ENCODE measurements at places on chromosomes 16 and 17.
A peak's percentile ranks its signal among the peaks of the same experiment; 100 is the strongest.

DNA sequence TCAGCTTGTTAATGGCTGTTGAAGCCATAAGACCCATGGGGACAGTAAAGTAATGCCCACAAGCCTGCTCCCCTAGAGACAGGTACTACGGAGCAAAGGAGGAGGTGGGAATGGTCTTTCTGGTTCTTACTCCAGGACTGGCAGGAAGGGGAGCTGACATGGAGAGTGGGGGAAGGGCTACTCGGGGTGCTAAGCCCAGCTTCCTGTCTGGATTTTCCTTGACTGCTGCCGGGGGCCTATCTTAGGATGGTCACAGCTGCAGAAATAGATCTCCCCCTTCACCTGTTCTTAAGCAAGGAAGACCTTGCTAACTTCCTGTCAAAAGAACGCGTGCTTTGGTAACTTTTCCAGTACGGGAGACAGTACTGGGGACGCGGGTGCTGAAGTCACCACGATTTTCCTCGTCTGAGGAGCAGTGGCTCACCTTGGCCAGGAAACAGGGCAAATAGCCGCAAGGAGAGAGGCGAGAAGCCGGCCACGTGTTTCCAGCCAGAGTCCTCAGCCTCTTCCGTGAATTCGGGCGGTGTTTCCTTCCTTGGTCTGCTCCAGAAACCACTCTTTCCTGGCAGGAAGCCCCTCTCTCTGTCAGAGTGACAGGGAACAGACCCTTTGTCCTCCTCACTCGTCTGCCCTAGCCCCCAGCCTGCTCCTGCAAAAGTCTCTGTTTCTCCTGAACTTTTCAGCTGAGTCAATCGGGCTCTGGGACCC lies 656 bp upstream of the PRR29 start:
- no peak for DNase-seq

- no peak for DNase-seq
These were observed 6.4 kb upstream of the LGALS3BP start for GRCh38 chr17:78986048-78986648.

DNA sequence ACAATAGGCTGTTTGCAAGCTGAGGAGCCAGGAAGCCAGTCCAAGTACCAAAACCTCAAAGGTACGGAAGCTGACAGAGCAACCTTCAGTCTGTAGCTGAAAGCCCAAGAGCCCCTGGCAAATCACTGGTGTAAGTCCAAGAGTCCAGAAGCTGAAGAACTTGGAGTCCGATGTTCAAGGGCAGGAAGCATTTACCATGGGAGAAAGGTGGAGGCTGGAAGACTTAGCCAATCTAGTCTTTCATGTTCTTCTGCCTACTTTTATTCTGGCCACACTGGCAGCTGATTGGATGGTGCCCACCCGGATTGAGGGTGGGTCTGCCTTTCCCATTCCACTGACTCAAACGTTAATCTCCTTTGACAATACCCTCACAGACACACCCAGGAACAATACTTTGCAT lies 15.3 kb downstream of the CD300LB start:
- no peak for DNase-seq

DNA sequence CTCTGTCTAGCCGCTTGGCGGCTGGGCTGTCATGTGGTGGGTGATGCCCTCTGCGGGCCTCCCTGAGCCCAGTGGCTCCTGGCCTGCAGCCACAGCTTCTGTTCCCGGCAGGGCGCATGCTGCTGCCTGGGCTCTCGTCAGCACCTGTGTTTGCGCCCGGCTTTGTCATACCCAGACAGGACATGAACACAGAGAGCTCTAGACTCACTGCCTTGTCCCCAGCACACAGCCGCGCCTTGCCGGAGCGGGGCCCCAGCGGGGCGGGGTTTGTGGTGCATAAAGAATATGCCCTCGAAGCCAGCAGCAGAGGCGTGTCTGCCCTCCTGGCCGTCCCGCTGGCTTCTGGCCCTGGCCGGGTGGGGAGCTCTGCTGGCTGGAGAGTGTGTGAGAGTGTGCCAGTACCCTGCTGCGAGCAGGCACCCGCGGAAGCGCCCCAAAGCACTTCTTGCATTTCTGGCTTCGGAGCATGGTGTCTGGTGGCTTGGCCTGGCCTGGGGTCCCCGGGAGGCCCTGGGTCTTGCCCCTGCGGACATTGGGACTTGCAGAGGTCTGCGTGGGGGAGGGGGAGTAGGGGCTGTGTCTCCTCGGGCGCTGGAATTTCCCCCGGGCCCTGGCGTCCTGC lies 14.4 kb downstream of the ASPSCR1 start:
- DNase-seq = peak; percentile 47

DNA sequence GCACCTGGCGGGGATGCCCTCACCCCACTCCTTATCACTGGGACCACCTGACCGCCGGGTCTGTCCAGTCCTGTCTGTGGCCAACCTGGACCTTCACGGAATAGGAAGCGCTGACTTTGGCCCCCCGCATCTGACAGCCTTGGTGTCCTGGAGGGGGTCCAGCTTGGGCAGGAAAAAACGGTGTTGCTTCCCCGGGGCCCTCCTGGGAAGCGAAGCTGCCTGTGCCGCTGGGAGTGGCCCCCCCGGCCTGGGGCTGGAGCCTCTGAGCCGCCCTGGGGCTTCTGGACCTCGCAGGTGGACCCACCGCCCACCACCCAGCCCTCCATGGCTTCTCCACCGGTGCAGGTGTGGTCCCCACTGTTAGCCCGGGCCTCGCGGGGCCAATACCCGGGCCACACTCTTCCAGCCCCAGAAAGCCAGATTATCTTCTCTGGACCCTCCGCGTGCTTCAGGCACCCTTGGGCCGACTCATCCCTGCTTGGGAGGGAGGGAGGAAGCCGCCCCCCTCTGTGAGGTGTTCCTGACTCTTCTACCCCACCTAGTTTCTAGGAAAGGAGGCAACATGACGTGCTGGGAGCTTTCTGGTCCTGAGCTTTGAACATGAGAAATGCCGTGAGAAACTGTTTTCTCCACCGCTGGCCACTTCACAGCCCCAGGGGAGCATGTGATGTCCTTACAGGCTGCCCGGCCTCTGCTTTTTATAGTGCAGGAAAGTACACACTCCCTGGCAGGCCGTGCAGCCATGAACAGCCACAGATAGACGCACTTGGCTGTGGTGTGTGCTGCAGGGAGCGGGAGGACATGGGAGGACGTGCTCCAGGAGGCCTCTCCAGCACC lies 1.1 kb downstream of the C1QTNF1 start:
- DNase-seq = no peak

DNA sequence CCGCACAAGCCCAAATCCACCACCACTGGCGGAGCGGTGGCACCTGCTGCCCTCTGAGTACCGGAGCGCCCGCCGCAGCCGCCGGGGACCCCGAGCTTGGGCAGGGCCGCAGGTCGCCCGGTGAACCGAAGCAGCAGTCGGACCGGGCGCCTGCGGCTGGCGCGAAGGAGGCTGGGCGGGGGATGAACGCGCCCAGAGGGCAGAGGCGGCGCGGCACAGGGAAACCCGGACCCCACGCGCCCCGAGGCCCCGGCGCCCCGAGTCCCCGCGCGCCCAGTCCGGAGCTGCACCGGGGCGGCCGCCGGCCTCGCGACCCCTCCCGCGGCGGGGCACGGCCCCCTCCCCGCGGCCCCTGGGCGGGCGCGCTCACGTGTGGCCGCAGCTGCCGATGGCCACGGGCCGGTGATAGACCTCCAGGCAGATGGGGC lies 393 bp downstream of the RNF166 start:
- DNase-seq = no peak

GRCh38 chr16:80309178-80309577 lies 231.6 kb upstream of the DYNLRB2 start:
- no peak for DNase-seq

GRCh38 chr16:67202956-67203493 lies 4.1 kb downstream of the ELMO3 start:
- no peak for DNase-seq

DNA sequence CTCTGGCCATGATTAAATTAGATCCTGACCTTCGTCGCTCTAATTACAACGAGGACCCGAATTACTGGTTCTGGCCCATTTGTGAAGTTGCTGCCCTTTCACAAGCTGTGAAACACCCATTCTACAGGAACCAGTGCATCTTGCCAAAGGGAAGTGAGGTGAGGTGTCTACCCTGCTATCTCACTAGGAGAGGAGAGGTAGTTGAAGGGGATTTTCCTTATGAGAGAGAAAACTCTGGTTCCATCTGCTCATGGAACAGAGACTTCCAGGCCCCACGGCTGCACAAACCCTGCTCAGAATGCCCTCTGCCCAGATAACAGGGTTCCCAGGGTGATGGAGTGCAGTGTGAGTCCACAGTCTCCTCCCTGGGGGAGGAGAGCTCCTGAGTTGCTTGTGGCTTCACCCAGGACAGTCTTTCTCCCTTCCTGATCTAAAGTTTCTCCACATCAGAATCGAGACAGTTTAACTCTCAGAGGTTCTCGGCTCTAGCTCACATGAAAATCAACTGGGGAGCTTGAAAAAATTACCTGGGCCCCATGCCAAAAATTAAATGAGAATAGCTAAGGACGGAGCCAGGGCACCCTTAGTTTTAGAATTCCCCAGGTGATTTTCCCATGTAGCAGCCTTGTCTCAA lies 7.8 kb upstream of the SSTR2 start:
- DNase-seq = no peak

DNA sequence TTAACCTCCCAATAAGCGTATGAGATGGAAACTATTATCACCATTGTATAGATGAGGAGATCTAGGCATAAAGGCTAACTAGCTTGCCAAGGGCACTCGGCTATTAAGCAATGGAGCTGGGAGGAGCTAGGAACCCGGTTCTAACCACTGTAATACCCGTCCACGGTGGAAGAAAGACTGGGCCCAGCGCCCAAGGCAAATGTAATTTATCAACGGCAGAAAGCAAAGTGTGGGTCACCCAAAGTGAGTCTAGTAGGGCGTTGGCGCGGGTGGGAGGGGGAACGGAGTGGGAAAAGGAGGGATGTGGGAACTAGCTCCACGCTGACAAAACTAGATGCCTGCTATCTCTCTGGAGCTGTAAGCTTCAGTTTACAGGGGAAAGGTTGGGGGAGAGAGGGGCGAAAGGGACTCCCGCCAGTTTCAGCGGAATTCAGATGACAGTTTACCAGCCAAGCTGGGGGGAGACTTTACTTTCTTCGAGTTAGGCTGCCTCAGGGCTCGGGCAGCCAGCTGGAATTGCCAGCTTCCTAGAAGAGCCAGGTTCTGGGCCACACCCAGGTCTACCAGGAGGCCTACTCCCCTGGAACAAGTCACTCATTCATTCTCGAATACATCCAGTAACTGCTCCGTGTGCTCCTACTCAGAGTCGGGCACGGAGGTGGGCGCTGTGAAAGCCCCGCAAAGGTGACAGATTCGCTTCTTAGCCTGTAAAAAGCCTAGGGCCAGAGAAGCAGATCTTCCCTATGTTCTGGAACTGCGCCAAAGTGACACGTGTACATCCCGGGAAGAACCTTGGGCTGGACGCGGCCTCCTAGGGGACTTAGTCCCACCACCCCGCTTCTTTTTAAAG lies 837 bp downstream of the LRRC59 start:
- DNase-seq = no peak

- DNase-seq = no peak
These were observed 11.8 kb downstream of the HMOX2 start for GRCh38 chr16:4487955-4488498.

DNA sequence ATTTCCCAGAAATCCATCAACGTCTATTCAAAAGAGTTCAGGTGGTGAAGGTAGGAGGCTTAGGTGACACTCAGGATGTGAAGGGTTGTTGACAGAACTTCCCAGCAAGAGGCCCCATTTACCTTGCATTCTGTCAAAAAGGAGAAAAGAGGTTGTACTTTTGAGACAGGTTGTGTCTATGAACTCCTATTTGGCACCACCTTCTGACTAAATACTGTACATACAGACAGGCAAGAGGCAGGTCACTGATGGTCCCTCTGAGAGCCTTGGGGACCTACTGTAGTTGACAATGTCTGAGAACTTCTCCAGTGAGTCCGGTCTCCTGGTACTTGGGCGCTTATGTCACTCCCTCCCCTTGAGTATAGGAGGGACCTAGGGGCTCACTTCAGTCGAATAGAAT lies 479.3 kb upstream of the ZFHX3 start:
- no peak for DNase-seq

DNA sequence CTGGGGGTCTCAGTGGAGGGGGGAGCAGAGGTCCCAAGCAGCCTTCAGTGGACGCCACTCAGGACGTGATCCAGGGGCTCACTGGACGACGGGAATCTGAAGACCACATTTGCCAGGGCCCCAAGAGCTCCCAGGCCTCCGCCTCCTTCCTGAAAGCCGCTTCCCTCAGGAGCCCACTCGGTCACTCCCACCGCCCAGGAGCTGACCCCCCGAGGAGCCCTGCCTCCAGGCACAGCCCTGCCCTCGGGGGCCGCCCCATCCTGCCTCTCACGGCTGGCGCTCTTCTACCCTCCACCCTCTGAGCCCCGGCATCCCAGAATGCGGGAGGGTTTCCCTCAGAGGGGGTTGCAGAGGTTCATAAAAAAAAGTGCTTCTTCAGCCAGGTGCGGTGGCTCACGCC lies 24.2 kb downstream of the TIMM22 start:
- DNase-seq = no peak

DNA sequence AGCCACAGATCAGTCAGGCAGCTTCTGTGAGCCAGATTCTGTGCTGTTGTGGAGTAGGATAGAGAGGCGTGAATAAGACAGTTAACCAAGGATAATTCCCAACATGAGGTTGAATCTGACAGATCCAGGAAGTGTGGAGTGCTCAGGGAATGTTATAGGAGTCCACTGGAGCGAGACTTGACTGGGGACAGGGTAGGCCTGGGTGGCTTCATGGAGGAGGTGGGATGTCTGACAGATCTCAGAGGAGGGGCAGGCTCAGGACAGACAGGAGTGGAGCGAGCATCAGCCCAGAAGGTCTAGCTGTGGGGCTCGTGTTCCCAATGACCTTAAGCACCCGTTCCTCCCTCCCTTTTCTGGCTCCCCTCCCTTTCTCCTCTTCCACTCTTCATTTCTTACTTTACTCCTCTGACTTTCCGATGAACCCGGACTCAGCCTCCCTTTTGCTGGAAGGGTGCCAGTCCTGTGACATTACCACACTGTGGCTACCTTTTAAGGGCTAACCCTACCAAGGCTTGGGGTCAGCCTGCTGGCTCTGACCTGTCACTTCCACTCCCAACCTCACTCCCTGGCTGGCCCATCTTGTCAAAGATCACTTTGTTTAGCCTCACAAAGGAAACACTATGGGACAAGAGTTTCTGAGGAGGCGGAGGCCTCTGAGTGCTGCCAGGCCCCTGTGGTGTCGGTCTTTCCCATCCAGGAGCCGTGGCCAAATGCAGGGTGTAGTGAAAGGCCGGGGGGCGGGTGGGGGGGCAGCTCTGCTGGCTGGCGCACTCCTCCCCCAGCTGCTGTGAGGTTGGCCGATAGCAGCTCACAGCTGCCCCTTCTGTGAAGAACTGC lies 28.5 kb upstream of the EFCAB13 start:
- no peak for DNase-seq

GRCh38 chr17:82399041-82399441 lies 19.1 kb upstream of the HEXD start:
- peak; percentile 91 for DNase-seq

- no peak for DNase-seq
These were observed 3.1 kb upstream of the SERPINF1 start for GRCh38 chr17:1758807-1759206.

DNA sequence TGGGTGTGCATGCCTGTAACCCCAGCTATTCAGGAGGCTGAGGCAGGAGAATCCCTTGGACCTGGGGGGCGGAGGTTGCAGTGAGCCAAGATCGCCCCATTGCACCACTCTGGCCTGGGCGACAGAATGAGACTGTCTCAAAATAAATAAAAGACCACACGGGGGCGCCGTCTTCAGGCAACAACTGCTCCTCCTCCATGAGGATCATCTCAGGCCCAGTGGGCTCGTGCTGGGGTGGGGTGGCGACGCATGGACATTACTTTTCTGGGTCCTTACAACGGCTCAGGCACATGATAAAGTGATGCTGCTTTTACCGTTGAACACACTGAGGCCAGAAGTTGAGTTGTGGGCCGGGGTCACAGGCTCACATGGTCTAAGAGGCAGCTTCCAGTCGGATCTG lies 56.2 kb downstream of the PRMT7 start:
- DNase-seq = no peak
